H9 (cell line): ENCODE measurements at places on chromosomes 5 and 9. TPM values are rescaled to one million over a fixed set of nuclear protein-coding genes. Genes with fewer than 3 reads are reported as not detected.

GDNF gene
- total RNA-seq: not detected in 2 replicates

GRCh38 chr5:141492168-141492885 is 3.4 kb downstream of the PCDHGC5 start:
- no peak overlapping the region for H3K4me3 ChIP-seq
- H3K27ac ChIP-seq: no peak overlapping the region
- H3K27me3 ChIP-seq: peaks cover 4% of the 10 kb centered on the region; the same call in 1 of the 2 replicates
- DNase-seq: peak; percentile 62
- H3K36me3 ChIP-seq: peaks cover 10% of the 10 kb centered on the region; the same call in 1 of the 2 replicates

GRCh38 chr9:128550226-128550625 is 2.2 kb upstream of the SPTAN1 start:
- peak overlapping the region; percentile 34; the same call in 2 of the 3 replicates for H3K4me3 ChIP-seq
- H3K36me3 ChIP-seq: no peaks in the 10 kb centered on the region
- no peak for DNase-seq
- peaks cover 9% of the 10 kb centered on the region for H3K4me1 ChIP-seq
- no peaks in the 10 kb centered on the region for H3K27me3 ChIP-seq

DNA sequence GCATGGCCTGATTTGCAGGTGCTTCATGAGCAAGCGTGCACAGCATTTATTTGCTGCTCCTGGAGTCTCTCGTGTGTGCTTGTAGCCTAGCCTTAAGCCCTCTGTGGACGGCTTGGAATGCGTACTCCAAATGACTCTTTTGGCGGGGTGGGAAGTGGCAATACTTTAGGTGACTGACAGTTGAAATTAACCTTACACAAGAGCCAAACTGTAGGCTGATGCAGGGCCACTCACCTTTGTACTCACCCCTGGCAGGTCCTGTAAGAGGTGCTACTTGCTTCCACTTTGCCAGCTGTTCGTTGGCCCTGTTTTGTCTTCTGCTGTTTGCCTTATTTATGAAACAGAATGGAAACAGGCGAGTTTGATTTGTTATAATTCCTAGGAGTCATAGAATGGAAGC is 22.9 kb downstream of the TENT4A start:
- H3K27me3 ChIP-seq: no peaks in the 10 kb centered on the region
- H3K4me3 ChIP-seq: no peak overlapping the region
- no peak for DNase-seq
- no peaks in the 10 kb centered on the region for H3K4me1 ChIP-seq
- no peak overlapping the region for H3K27ac ChIP-seq
